ENCODE measurements at places on chromosomes 3 and 15. TPM values are rescaled to one million over a fixed set of nuclear protein-coding genes. Genes with fewer than 3 reads are reported as not detected.
A peak's percentile ranks its signal among the peaks of the same experiment; 100 is the strongest.

GRCh38 chr3:146543461-146544001, 876 bp downstream of the PLSCR1 start:
- no peaks in the 10 kb centered on the region for H3K27me3 ChIP-seq
- no peaks in the 10 kb centered on the region for H3K36me3 ChIP-seq
- H3K4me3 ChIP-seq: peak overlapping the region; percentile 75

CDAN1 gene
- polyA plus RNA-seq: 9.5 TPM

CPNE4 gene
- not detected for polyA plus RNA-seq

GOLGA8G gene
- polyA plus RNA-seq: not detected

- no peaks in the 10 kb centered on the region for H3K4me1 ChIP-seq
- peaks cover 5% of the 10 kb centered on the region for H3K36me3 ChIP-seq
- no peak overlapping the region for H3K4me3 ChIP-seq
- H3K27ac ChIP-seq: no peak overlapping the region
- no peaks in the 10 kb centered on the region for H3K27me3 ChIP-seq
- DNase-seq: no peak
Measured at GRCh38 chr3:197068077-197068476, 38.5 kb upstream of the MELTF start.

GRCh38 chr3:100402891-100403290, 1.6 kb downstream of the LNP1 start:
- H3K36me3 ChIP-seq: no peaks in the 10 kb centered on the region
- H3K27ac ChIP-seq: no peak overlapping the region
- H3K27me3 ChIP-seq: no peaks in the 10 kb centered on the region
- DNase-seq: no peak
- no peak overlapping the region for H3K4me3 ChIP-seq
- H3K4me1 ChIP-seq: peaks cover 42% of the 10 kb centered on the region

RASL12 gene
- polyA plus RNA-seq: not detected

KIF7 gene
- not detected for polyA plus RNA-seq

RPL14 gene
- 1,004 TPM for polyA plus RNA-seq

DNA sequence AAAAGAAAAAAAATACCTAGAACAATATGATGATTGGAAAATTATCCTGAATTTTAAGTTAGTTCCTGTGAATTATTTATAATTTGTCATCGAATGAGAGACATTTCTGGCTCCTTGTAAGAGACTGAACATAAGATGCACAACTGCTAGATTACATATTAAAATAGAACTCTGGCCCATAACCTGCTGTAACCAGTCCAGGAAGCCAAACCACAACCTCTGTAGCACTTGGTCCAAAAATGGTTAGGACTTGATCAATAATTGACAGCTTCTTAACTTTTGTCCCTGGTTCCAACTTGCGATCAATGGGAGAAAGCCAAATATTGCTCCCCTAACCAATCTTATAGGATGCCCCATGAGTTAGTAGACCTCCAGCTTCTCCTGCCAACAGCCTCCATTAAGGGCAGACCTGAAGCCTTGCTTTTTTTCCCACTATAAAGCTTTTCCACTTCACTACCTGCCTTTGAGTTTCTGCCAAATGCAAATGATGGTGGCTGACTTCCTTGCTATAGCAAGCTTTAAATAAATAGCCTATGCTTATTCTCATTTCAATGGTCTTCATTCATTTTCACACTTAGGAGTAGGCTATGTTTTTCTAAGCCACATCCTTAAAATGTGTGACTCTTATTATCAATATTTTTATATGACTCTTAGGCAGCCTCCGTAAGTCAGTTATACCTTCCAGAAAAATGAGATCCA, 224.0 kb upstream of the ARHGEF26 start:
- DNase-seq: no peak
- no peak overlapping the region for H3K27ac ChIP-seq
- H3K4me1 ChIP-seq: no peaks in the 10 kb centered on the region
- no peak overlapping the region for H3K4me3 ChIP-seq
- no peaks in the 10 kb centered on the region for H3K36me3 ChIP-seq
- no peaks in the 10 kb centered on the region for H3K27me3 ChIP-seq

- H3K4me3 ChIP-seq: no peak overlapping the region
- no peak overlapping the region for H3K27ac ChIP-seq
- no peak for DNase-seq
- H3K36me3 ChIP-seq: no peaks in the 10 kb centered on the region
Measured at GRCh38 chr3:88657459-88657858, 450.0 kb upstream of the EPHA3 start.

DNA sequence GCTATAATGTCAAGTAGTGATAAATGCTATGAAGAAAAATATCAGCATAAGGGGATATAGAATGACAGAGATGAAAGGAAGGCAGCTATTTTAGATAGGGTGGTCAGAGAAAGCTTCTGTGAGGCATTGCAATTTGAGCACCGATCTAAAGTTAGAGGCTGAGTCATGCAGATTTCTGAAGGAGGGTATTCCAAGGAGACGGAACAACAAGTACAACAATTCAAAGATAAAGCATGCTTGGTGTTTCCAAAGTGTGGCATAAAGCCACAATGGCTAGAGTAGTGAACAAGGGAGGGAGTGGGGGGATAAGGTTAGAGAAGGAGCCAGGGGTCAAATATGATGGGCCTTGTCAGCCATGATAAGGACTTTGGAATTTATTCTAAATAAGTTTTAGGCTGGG, 71.9 kb downstream of the PFN2 start:
- H3K27ac ChIP-seq: no peak overlapping the region
- no peaks in the 10 kb centered on the region for H3K27me3 ChIP-seq
- DNase-seq: no peak

ANKUB1 gene
- polyA plus RNA-seq: not detected

DNA sequence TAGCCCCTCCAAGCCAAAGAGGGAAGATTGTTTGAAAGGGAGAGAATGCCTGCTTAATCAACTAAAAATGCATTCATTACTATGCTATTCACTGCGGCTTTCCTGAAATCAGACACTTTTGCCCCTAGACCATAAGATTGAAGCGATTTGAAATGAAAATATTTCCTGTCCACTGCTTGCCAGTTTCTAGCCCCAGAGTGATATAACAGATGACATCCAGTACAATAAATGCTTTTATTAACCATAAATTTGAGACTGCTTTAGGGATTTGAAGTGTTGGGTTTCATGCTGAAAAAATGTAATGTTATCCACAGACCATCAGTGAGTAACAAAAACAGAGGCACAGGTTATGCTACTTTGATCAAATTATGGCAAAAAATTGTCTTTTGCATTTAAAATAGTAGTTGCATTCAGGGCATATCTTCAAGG, 14.1 kb downstream of the IL17RD start:
- no peaks in the 10 kb centered on the region for H3K27me3 ChIP-seq
- no peaks in the 10 kb centered on the region for H3K36me3 ChIP-seq
- no peak for DNase-seq
- H3K4me3 ChIP-seq: no peak overlapping the region
- H3K27ac ChIP-seq: no peak overlapping the region

DNA sequence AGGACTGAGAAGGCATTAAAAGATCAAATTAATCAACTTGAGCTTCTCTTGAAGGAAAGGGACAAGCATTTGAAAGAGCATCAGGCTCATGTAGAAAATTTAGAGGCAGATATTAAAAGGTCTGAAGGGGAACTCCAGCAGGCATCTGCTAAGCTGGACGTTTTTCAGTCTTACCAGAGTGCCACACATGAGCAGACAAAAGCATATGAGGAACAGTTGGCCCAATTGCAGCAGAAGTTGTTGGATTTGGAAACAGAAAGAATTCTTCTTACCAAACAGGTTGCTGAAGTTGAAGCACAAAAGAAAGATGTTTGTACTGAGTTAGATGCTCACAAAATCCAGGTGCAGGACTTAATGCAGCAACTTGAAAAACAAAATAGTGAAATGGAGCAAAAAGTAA, 149.7 kb upstream of the LRRFIP2 start:
- H3K36me3 ChIP-seq: peaks cover 42% of the 10 kb centered on the region
- H3K27ac ChIP-seq: no peak overlapping the region
- H3K27me3 ChIP-seq: no peaks in the 10 kb centered on the region

DNA sequence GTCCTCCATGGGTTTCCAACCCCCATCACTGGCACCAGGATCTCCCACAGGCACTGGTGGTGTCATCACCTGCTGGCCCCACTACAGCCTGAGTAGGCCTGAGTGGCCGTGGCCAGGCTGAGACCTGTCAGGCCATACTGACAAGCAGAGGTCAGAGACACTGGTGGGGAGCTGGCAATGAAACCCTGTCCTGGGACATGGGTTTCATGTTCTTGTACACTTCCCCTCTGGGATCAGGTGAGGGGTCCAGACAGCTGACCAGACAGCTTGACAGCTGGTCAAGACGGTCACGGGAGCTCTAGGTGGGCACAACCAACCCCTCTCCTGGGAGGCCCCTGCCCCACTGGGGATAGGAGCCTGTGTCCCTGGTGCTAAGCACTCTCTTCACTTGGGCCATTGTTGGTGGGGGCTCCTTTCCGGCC, 13.1 kb downstream of the ZBTB47 start:
- H3K27ac ChIP-seq: no peak overlapping the region
- H3K27me3 ChIP-seq: no peaks in the 10 kb centered on the region
- no peaks in the 10 kb centered on the region for H3K36me3 ChIP-seq
- no peak for DNase-seq
- H3K4me3 ChIP-seq: no peak overlapping the region

DNA sequence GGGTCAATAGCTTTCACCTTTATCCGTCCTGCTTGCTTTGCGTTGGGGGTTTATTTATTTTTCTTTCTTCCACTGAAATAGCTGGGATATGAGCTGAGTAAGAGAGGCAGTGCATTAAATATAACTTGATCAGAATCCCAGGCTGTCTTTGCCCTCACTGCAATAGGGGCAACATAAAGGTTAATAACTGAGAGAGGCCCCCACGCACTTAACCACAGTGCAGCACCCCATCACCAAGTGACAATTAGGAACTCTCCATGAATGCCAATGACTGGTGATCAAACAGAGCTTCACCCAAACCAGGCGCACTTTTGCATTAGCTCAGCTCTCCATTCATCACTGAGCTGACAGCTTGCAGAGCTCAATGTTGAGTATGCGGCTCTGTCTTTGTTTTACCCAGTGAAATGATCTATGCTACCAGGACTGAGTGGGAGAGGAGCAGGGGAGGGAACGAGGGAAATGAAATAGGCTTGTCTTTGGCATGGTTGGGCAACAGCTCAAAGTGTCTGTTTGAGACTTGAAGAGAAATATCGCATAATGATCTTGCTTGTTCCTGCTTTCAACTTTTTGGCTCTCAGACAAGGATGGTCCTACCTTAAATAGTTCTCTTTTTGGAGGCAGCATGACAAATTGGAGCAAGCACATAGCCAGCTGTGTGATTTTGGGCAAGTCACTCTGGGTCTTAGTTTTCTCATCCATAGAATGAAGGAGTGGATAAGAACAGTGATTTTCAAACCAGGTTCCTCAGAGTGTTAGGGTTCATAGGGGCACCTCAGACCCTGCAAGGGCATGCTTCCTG, 14.5 kb upstream of the GLCE start:
- H3K4me3 ChIP-seq: no peak overlapping the region
- no peaks in the 10 kb centered on the region for H3K27me3 ChIP-seq
- no peaks in the 10 kb centered on the region for H3K36me3 ChIP-seq
- DNase-seq: no peak

RTP4 gene
- 13.5 TPM for polyA plus RNA-seq

DNA sequence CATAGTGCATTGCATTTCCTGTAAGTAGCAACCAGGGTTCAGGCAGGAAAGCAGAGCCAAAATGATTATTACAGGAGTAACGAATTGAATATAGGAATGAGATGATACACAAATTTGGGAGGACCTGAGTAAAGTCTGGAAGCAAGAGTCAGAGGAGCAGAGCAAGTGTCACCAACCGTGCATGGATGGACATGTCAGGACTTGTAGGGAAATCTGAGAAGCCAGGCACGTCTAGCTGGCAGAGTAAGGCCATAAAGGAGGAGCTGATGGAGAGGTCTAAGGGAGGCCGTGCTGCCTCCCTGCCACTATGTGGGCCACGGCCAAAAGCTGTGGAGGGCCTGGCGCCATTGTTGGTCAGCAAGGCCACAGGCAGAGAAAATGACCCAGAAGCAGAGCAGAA, 22.4 kb downstream of the GJD2 start:
- H3K4me3 ChIP-seq: no peak overlapping the region
- H3K27me3 ChIP-seq: peaks cover 3% of the 10 kb centered on the region
- no peak for DNase-seq
- no peak overlapping the region for H3K27ac ChIP-seq
- H3K4me1 ChIP-seq: no peaks in the 10 kb centered on the region

DNA sequence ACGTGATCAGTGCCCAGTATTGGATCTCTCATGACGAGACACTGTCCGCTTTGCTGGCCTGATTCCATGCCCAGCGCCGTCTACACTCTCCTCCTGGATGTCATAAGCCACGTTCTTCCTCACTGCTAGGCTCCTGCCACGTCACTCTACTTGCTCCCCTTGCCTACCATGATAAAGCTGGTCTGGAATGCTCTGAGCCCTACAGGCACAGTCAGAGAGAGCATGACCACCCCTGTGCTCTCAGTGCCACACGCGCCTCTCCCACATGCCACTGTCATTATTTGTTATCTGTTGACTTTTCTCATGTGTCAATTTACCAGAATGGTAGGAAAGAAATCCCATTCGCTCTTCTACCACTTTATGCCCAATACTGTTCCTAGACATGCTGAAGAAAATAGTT, 148.6 kb downstream of the ANO10 start:
- no peak overlapping the region for H3K27ac ChIP-seq
- no peak overlapping the region for H3K4me3 ChIP-seq

B3GNT5 gene
- polyA plus RNA-seq: 0.53 TPM

GRCh38 chr15:29090617-29091466, 178.8 kb downstream of the NSMCE3 start:
- H3K27ac ChIP-seq: peak overlapping the region; percentile 2
- no peaks in the 10 kb centered on the region for H3K27me3 ChIP-seq
- peaks cover 19% of the 10 kb centered on the region for H3K4me1 ChIP-seq
- H3K36me3 ChIP-seq: no peaks in the 10 kb centered on the region
- H3K4me3 ChIP-seq: no peak overlapping the region

GRCh38 chr3:31495971-31496665, 36.6 kb upstream of the STT3B start:
- H3K27me3 ChIP-seq: no peaks in the 10 kb centered on the region
- no peaks in the 10 kb centered on the region for H3K36me3 ChIP-seq
- no peak overlapping the region for H3K27ac ChIP-seq
- H3K4me3 ChIP-seq: no peak overlapping the region
- H3K4me1 ChIP-seq: no peaks in the 10 kb centered on the region

- no peak overlapping the region for H3K27ac ChIP-seq
- DNase-seq: no peak
- H3K4me1 ChIP-seq: no peaks in the 10 kb centered on the region
- H3K36me3 ChIP-seq: no peaks in the 10 kb centered on the region
- H3K4me3 ChIP-seq: no peak overlapping the region
- H3K27me3 ChIP-seq: no peaks in the 10 kb centered on the region
Measured at GRCh38 chr15:96882121-96882772, 551.7 kb downstream of the NR2F2 start.

DNA sequence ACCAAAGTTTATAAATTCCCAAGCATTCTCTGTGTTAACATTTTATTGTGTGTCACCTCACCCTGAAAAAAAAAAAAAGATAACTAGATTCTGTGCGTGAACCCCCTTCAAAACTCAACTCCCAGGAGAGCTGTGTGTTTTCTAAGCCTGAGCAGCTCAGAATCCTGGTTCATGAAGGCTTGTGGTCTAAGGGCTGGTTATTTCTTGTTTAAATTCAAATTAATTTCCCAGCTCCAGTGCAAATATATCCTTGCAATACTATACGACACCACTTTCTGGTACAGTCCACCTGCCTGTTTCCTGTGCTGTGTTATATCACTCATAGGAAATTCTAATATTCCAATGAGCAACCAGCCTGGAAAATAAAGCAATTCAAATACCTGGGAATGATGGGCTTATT, 23.4 kb upstream of the MYZAP start:
- H3K4me1 ChIP-seq: peaks cover 11% of the 10 kb centered on the region
- no peak overlapping the region for H3K27ac ChIP-seq
- H3K27me3 ChIP-seq: no peaks in the 10 kb centered on the region
- DNase-seq: no peak
- no peaks in the 10 kb centered on the region for H3K36me3 ChIP-seq

All from CD4-positive, alpha-beta memory T cell (primary cell).